GM23338 (cell line): ENCODE measurements at places on chromosomes 3 and 15.

DNA sequence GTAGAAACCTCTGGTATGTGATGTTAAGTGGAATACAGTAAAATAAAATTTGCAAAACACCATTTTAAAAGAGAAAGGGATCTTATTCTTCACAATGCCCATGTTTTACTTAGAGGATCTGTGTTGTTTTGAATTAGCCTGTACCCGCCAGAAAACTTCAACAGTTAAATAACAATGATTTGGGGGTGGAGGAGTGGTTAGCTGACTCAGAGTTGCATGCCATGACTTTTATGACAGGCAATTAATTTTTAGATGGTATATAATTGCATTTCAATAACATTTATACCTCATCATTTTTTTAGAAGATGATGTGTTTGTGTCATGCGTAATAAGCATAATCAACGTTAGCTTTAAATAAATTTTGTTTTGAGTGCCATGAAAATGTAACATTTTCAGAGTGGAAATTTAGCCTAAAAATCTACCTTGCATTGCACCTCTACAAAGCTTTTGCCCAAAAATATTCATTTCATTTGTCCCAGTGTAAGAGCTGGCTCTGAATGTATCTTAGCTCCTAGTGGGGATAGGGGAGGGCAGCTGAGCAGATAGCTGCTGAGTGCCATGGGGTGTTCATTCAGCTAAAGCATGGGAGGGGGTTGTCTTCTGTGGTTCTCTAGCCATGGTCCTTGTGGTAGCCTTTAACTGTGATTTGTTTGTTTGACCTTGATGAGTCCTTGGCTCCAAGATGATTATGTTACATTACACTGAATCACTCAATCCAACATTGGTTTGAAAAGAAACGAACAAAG lies 379.8 kb downstream of the LPP start:
- no peak for DNase-seq

GRCh38 chr3:183968666-183969245 lies 48.9 kb downstream of the ABCC5 start:
- no peak for DNase-seq

GRCh38 chr3:149466192-149466591 lies 8.3 kb upstream of the TM4SF4 start:
- peak; percentile 62 for DNase-seq

DNA sequence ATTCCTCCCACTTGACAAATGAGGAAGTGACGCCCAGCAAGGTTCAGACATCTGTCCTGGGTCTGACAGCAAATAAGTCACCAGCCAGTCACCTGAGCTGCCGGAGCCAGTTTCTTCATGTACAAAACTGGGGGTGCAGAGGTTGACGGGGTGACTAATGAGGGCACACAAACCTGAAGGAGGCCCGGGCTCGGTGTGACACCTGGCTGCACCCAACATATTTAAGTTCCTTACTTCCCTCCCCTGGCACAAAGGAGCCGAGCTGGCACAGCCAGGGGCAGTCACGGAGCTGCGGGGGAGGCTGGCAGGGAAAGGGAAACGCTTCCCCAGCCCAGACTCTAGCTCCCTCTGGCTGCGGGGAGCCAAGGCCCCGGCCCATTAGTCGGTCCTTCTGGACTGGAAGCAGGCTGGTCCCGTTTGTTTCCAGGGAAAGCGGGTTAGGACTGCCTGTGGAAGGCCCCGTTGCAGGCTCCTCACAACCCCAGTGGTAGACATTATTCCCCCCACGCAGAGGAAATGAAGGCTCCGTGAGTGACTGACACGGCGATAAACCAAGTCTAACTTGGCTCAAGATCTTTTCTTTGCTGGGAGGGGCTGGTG lies 2.3 kb downstream of the FBXL22 start:
- peak; percentile 73 for DNase-seq

DNA sequence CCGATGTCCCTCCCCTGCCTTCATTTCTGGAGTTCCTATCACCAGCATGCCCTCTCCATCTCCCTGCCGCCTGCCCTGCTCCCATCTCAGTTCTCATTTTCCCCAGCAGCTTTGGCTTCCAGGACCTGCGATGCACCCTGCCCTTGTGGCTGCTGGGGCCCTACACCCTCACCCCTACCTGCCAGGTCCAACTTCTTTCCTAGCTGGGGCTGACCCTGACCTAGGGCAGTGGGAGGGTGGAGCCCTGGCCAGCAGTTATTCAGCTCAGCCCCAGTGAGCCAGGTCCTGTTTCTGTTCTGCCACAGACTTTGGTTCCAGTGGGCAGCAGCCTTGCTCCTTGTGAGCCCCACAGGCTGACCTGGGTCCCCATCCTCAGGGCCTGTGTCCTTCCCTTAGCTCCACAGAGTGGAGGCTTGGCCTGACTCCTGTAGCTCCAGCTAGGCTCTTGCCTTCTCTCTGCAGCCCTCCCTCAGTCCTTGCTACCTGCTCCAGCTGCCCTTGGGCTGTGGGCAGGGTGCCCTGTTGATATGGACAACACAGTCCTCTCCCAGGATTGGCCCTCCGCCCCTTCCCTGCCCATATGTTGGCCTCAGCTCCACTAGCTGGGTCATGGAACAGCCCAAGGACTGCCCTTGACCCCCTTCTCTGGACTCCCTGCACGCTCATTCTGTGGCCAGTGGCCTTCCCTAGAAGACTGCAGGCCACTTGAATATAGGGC lies 34.7 kb upstream of the PDE8A start:
- DNase-seq = no peak

DNA sequence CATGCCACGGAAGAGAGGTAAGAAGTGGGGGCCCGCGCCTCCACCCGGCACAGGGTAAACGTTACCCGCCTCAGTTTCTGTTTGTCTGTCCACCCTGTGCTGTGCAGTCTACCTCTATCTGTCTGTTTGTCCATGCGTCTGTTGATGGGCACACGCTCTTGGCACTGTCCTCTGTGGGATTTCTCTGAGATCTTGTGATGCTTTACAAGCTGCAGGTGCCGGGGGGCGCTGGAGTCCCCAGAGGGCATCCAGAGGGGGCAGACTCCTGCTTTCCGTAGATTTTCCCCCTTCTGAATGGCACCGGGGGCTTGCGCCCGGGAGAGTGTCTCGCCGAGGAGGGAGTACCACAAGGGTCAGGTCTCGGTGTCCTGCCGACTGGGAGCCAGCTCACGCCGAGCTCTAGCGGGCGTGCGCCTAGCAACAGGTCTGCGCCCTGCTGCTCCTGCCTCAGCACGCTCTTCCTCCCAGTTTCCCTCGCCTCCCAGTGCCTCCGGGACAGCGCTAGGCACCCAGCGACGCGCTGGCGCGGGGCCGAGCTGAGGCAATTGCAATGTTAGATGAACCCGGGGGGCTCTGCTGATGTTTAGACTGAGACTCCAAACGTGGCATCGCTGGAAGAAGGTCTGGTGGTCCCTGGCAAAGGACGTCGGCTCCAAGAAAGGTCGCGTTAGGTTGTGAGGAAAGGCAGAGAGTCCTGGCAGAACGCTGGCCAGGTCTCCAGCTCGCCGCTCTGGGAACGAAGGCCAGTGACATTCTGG lies 667 bp downstream of the CEMIP start:
- peak; percentile 63 for DNase-seq

DNA sequence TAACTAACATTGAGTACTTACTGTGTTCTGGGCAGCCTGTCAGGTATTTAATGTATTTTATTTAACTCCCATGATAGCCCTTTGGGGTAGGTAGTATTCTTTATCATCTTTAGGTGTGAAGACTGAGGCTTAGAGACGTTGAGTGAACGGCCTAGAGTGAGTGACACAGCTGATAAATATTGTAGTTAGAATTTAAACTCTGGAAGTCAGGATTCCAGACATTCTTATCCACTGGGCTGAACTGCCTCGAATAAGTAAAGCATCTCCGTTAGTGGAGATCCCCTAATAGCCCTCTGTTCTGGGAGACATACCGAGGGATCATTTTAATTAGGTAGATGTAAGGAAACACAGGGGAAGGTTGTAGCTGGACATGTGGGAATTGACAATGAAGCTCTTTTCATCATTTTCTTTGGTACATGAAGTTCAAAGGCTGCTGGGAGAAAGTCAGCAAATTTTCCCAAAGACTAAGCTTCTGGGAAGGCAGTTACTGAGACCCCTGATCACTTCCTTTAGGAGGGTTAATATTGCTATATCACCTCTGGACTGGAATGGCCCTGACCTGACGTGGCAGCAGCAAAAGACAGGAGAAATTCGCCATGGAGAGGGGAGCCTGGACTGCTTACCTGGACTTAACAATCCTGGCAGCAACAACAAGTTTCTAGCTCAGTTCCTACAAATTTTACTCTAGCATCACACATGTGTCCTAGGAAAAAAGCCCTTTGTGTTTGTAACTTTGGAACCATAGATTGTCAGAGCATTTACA lies 11.7 kb upstream of the PDCD6IP start:
- peak; percentile 46 for DNase-seq

DNA sequence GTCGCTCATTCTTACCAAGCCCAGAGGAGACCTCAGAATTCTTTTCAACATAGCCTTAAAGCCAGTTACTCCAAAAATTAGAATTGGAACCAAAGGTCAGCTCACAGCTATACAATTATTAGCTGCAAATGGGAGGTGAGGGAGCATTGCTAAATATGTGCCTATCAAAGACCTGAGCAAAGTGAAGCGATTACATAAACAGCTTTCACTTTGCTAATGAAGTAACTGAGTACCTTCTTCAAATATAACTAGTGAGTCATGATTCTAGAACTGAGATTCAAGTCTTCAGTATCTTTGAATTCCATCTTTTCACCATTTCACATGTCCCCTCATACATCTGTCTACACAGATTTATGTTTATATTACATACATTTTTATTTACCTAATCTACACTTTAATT lies 122.6 kb downstream of the P2RY1 start:
- DNase-seq = no peak
